Dorsolateral prefrontal cortex (tissue), 122 donors: ENCODE measurements at places on chromosomes 2 and 18.

- DNase-seq: no peak
These were observed 174.2 kb upstream of the GLI2 start for GRCh38 chr2:120561379-120562035.

DNA sequence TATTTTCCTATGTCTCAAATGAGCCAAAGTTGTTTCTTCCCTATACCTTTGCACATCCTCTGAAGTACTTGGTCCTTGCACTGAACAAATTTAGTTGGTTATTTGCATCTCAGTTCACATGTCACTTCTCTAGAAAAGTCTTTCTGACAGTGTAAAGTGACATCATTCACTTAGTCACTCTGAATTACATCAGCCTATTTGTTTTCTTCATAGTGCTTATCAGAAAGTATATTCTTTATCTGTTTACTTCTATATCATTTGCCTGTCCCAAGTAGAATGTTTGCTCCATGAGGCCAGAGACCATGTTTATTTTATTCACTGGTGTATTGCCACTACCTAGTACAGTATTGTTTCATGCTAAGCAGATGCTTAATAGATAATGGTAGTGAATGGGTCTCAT is 173.7 kb downstream of the HNMT start:
- DNase-seq: no peak

DNA sequence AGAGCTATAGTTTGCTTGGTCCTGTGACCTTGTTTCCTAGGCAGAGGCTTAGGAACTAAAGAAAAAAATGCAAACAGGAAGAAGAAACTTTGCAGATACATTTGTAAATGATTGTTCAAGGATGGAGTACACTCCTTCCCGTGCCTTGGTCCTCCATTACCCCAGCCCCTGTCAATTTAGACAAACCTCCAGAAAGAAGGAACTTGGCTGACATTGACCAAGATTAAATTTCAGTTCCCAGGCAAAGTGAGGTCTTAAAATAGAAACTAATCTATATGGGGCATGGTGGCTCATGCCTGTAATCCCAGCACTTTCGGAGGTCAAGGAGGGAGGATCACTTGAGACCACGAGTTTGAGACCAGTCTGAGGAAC is 179.9 kb upstream of the FN1 start:
- DNase-seq: no peak

GRCh38 chr2:12348216-12348615 is 368.5 kb upstream of the TRIB2 start:
- no peak for DNase-seq

DNA sequence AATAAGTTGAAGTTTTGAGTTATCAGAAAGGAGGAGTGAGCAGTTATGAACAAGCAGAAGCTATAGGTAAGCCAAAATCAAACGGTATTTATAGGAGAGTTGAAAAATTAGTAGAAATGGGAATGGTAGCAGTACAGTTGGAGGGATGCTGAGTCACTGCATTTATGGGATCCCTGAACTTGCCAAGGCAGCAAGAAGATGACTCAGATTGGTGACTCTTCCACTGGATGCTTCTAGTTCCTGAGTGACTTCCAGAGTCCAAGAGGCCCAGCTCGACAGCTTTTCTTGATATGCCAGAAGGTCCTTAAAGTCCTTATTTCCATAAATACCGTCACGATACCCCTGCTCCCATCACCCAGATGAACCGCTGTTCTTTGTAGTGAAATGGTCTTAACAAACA is 31.1 kb upstream of the ACTR3 start:
- no peak for DNase-seq

- DNase-seq: no peak
These were observed 99.2 kb downstream of the SLC8A1 start for GRCh38 chr2:40352703-40353099.

GRCh38 chr2:146079216-146079615 is 1559.3 kb upstream of the ZEB2 start:
- no peak for DNase-seq

- DNase-seq: no peak
These were observed 7.6 kb downstream of the CTIF start for GRCh38 chr18:48546396-48546795.

GRCh38 chr2:43518181-43518580 is 77.7 kb downstream of the THADA start:
- no peak for DNase-seq

- DNase-seq: no peak
These were observed 140.9 kb upstream of the MYCN start for GRCh38 chr2:15799432-15799827.

DNA sequence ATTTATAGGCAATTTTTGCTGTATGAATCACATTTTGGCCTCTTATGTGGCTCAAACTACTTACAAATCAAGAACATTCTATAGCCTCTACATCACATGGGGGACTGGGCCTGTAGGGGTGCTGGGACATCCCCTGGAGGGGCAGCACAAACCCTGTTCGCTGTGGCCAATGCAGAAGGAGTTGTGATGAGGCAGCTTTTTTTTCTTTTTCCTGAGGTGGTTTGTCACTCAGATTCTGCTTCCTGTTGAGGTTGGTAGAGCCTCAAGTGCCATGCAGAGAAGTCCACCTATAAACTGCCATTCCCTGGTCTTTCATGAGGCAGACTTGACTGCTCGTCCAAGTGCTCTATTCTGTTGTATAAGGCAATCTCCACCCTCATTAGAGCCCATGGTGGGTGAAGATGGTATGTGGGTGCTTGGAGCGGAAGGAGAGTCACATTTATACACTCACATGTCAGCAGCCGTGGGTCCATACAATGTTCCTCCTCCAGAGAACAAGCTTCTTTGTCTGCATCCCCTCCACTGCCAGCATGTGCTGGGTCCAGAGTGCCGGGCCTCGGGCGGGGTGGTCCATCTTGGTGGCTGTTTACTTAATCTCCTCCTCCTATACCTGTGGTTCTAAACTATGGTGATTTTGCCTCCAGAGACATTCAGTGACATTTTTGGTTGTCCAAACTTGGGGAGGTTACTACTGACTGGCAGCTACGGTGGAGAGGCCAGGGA is 120.3 kb downstream of the ACOXL start:
- DNase-seq: no peak

GRCh38 chr2:108571286-108571685 is 37.0 kb downstream of the LIMS1 start:
- DNase-seq: no peak

DNA sequence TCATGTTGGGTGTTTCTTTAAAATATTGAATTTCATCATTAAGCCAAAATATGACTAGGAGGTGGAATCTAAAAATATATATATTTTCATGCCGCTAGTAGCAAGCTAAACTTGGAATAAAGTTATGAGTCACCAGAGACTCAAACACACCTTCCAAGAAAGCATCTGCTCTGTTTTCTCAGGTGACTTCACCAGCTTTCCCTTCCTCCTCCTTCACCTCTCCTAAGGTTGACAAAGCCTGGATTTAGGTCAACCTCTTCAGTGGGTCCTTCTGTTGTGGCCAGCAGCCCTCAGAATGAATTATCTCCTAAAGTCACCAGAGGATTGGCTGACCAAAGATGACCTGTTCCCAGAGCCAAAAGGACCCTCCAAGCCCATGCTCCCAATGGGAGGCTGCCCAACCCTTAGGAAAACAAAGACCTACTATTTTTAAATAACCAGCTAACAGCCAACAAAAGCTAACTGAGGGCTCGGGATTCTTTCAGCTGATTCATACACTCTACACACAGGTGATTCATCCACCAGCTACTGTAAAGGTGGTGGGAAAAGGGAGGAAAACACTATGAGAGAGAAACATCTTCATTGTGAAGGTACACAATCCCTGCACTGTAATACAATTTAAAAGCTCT is 113.9 kb downstream of the MYO5B start:
- no peak for DNase-seq

DNA sequence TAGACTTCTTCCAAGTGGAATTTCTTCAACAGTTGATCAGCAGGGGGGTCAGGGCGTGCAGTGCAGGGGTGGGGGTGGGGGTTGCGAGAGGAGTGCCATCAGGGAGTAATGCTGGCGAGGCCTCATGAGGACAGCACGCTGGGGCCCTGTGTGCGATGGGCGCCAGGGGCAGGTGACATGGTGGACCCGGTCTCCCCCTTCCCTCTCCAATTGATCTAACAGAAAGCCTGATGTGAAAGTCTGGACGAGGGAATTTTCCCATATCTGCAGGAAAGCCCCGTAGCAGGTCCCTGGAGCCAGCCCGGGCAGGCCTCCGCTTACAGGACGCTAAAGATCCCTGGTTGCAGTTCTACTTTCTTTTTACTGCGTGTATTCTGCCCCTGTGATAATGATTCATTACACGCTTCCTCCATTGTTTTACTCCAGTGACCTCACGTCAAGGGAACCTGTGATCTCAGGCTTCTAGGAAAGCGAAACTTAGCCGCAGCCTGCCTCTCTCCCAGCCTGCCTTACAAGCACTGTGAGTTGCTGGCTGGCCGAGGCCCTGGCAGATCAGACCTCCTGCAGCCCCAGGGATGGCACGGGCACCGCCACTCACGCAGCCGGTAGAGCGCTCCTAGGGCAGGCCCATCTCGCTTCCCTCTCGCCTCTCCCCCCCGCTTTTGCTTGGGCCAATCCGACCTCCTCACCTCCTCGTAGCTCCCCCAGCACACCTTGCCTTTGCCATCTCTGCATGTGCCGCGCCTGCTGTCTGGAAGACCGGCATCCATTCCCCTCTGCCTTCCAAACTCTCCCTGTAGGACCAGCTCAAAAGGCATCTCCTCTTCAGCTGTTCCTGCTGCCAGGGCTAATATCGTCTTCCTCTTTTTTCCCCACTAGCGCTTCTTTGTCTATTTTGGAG is 19.2 kb downstream of the NEURL3 start:
- no peak for DNase-seq

- DNase-seq: no peak
These were observed 219.7 kb downstream of the GULP1 start for GRCh38 chr2:188511346-188511745.

GRCh38 chr2:174577967-174578589 is 19.5 kb downstream of the WIPF1 start:
- DNase-seq: no peak

- DNase-seq: no peak
These were observed 65.5 kb upstream of the ATG16L1 start for GRCh38 chr2:233185963-233186362.

DNA sequence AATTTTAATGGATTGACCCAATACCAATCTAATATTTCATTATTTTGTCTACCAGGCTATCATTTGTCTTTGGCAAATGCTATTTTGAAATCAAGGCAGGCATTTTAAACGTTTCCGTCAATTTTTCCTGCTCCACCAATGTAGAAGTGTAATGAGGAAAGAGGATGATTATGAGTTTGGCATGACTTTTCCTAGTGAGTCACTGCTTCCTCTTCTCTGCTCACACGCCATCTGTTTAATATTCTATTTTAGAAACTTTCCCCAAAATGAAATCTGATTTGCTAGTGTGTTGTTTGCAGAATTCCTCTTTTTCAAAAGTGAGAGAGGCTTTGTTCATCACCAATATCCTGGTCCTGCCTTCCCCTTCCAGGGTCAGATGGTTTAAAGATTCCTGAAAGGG is 42.5 kb upstream of the PID1 start:
- DNase-seq: no peak

DNA sequence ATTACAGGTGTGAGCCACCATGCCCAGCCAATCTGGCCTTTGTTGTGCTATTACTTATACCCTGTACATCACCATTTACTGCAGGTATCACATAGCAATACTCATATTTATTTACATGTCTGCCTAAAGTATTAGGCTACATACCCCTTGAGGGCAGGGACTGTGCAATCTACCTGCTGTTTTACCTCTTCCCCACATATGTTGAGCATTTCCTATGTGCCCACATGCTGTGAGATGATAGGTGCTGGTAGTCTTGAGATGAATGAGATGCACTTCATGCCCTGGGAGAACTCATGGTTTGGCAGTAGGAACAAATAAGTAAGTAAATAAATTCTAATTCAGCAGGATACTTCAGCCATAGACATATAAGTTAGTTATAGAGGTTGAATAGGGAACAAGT is 59.2 kb downstream of the TTC39C start:
- DNase-seq: no peak

DNA sequence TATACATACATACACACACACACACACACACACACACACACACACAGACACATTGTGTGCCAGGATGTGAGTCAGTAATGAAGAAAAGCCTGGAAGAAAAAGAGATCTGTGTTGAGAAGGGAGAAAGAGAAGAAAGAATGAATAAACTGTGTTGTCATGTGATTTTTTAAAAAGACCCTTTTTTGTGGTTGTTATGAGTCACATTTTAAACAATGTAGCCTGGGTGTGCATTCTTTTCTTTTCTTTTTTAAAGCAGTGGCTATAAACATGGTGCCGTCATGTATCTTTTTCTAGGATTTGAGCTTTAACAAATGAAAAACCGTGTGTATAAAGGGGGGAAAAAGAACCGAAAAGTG is 87.2 kb downstream of the NRP2 start:
- DNase-seq: no peak

- no peak for DNase-seq
These were observed 189.6 kb upstream of the SIX3 start for GRCh38 chr2:44751754-44752479.

- DNase-seq: no peak
These were observed 126.3 kb upstream of the SPRED2 start for GRCh38 chr2:65558743-65559142.

GRCh38 chr18:44521668-44522022 is 159.0 kb upstream of the SETBP1 start:
- DNase-seq: no peak

- DNase-seq: no peak
These were observed 31.1 kb downstream of the CDK15 start for GRCh38 chr2:201837391-201837790.

GRCh38 chr18:24934258-24934932 is 417.6 kb downstream of the ZNF521 start:
- no peak for DNase-seq

DNA sequence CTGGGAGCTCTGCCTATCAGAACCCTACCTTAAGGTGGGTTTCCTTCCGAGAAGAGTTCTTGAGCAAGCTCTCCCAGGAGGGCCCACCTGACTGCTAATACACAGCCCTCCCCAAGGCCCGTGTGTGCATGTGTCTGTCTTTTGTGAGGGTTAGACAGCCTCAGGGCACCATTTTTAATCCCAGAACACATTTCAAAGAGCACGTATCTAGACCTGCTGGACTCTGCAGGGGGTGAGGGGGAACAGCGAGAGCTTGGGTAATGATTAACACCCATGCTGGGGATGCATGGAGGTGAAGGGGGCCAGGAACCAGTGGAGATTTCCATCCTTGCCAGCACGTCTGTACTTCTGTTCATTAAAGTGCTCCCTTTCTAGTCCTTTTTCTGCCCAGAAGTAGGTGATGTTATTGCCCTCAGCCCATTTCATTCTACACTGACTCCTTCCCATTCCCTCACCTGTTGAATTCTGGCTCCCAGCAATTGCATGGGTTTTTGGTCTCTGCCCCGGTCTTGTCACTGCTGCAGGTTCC is 6.5 kb downstream of the TMEM37 start:
- no peak for DNase-seq

GRCh38 chr2:46816846-46817726 is 98.5 kb downstream of the MCFD2 start:
- no peak for DNase-seq

- no peak for DNase-seq
These were observed 8.7 kb upstream of the WIPF1 start for GRCh38 chr2:174606336-174606735.

- no peak for DNase-seq
These were observed 61.3 kb downstream of the MGAT4A start for GRCh38 chr2:98669675-98670074.
